ENCODE measurements at places on chromosomes 7 and 10. TPM values are rescaled to one million over a fixed set of nuclear protein-coding genes. Genes with fewer than 3 reads are reported as not detected.

GRCh38 chr7:116528008-116528789, 3.4 kb downstream of the CAV1 start:
- DNase-seq, result peak; percentile 97

GRCh38 chr7:148049068-148049467, 541.5 kb upstream of the C7orf33 start:
- no peak for DNase-seq

DNA sequence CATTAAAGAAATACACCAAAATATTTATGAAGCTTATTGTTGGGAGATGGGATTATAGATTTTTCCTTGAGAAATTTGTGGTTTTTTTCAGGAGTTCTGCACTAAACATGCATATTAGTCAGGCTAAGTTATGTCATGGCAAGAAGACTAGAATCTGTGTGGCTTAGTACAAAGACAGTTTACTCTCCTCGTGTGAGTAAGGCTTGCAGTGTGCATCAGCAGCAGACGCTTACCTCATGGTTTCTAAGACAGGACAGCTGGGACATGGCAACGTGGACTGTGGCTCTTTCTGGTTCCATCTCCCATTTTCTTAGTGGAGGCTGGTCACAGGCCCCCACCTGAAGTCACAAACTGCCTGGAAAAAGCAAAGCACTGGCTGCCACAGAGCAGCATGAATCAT, 429.6 kb upstream of the VSTM2A start:
- no peak for DNase-seq

GRCh38 chr7:7529328-7529727, 6.3 kb downstream of the COL28A1 start:
- no peak for DNase-seq

- DNase-seq, result no peak
Measured at GRCh38 chr10:48509974-48510692, 94.7 kb downstream of the ARHGAP22 start.

GRCh38 chr10:88271761-88272543, 311.2 kb downstream of the RNLS start:
- no peak for DNase-seq

- no peak for DNase-seq
Measured at GRCh38 chr7:16067711-16068110, 353.6 kb downstream of the CRPPA start.

DNA sequence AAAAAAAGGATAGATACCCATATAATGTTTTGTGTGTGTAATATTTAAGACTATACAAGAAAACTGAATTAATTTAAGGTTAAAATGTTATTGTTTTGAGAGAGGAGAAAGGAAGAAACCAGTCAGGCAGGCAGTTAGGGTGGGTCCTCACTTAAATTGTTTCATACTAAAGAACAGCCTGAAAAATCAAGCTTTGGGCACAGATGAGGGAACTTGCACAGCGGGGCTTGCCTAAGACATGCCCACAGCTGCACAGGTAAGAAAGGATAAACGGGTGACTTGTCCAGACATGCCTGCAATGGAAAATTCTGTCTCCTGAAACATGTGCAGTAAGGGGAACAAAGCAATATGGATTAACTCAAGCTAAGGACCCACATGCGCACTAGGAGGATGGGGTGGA, 158.4 kb downstream of the BBS9 start:
- DNase-seq, result no peak

DNA sequence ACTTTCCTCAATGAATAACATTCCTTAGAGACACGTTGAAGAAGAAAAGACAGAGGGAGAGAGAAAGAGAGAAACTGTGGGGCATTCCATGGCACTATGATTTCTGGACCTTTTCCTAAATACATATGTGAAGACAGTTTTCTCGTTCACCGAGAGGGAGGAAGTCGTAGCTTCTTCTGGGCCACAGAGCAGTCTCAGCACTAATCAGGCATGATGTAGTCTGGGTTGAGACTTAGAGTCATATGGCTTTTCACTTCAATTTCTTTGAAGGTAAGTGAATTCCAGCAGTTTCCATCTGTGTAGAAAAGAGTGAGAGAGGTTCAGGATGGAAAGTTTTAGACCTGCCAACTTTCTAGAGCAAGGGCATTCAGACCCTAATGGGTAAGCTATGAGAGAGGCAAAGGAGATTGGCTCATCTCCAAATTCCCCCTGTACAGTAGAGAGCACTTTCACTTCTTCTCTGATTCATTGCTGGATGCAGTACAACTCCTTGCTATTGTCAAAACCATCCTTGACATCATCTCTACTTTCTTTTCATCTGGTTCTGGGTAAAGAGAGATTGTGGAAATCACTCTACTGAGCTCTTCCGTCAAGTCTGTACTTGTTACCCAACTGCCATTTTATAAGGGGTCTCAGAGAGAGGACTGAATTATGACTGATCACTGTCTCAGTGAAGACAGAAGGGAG, 31.5 kb upstream of the OR9A4 start:
- no peak for DNase-seq

GRCh38 chr10:72243822-72244437, 27.9 kb upstream of the ASCC1 start:
- DNase-seq, result peak; percentile 90

DNA sequence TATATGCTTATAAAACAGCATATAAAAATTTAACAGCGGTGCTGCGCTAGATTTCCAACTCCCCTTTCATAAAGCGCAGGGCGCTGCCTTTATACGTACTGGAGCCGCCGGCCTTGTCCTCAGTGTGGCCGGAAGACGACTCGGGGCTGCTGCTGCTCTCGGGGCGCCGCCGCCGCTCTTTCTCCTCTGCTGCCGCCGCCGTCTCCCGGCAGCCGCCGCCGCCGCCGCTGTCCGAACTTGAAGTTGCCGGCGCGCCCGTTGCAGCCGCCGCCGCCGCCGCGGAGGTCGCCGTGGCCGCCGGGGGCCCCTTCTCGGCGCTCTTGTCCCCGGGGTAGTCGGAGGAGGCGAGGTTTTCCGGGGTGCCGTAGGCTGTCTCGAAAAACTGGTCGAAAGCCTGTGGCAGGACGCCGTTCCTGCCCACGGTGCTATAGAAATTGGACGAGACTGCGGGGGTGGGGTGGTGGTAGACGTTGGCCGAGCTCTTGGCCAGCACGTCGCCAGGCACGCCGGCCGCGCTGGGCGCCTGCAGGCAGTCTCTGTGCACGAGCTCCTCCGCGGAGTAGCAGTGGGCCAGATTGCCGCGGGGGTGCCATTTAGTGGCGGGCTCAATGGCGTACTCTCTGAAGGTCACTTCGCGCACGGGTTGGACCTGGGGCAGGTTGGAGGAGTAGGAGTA, 557 bp downstream of the HOXA11 start:
- no peak for DNase-seq

DNA sequence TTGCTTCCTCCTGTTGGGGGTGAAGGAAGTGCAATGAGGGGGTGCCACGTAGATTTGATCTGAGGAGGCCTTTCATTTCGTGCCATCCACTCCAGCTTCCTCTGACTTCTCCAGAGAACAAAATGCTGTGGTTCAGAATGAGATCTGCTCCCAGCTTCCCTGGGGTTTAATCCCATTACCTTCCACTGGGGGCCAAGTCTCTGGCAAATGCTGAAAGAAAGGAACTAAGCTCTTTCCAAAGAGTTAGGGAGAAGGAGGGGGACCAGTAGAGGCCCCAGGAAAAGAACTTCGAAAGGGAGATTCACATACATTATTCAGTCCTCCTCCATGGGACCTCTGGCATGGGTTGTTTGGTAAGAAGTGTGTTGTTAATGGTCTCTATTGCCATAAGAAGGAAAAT, 727.0 kb downstream of the TYW1 start:
- no peak for DNase-seq

DNA sequence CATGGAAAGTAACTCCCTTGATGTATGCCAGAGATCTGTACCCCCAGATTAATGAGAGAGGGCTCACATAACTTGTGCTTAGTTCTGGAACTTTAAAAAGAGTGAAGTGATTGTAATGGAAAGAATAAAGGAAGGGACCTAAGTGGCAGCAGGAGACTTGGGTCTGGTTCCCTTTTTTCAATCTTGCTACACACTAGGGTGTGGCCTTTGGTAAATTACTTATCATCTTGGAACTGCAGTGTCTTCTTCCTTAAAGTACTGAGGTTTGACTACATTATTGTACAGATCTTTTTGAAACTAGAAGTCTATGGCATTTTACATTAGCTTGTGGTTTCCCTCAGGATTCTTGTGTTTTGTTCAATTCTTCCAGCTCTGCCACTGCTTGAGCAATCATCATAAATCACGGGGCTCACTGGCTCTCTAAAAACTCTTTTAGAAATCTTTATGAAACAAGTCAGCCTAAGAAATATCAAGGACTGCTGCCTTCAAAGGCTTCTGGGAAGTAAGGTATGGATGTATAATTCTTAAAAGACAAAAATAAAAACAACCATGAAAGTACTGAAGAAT, 22.5 kb upstream of the CHRM2 start:
- no peak for DNase-seq

DNA sequence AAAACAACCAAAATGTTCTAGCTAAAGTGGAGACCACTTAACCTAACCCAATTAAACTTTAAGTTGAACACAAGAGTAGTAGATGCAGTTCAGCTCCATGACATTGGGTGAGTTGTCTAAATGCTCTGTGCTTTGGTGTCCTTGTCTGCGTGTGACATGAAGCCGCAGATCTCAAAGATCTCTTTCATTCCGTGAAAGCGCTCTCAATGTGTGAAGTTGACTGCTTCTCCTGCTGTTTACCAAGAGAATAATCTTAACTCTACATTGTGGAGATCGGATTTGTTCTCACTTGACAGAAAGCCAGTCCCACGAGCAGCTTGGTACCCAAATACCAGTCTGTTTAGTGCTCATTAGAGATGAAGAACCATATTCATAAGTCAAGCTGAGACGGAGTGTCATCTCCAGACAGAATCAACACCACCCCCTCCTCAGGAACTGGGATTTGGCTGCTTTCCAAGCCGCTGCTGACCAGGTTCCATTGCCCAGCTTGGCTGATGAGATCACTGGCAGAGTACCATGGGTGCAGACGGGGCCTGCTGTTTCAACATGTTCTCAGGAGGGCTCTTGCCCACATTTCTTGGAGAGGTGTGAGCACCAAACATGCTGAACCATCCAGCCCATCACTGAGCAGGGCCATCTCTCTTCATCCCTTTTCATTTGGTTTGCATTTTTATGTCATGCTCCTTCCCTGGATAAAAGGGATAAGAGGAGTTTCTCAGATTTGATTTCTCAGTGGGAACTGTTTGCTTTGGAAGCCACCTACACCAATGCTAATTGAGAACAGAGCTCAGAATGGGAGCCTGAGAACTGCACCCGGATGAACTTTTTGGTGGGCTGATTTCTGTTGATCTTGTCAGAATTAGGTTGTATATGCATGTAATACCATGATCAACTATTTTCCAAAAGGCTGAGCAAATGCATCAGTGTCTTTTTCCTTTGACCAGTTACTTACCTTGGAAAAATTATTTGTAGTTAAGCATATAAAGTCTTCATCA, 95.8 kb upstream of the AGBL3 start:
- DNase-seq, result peak; percentile 48

DNA sequence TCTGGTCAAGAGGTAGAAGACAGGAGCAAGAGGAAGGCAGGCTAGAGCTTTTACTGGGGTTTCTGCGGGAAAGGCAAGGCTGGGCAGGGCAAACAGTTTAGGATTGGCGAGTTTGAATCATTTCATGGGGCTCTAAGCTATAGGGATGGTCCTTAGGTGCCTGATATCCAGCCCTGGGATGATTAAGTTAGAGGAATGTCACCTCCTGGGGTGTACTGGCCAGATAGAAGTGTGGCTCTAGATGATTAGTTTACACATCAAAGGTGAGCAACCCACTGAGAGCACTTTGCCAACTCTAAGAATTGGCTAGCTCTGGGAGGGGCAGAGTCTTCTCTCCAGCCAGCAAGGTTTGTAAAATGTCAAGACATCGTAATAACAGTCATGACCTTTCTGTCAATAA, 52.4 kb downstream of the ZNF365 start:
- peak; percentile 9 for DNase-seq

DNA sequence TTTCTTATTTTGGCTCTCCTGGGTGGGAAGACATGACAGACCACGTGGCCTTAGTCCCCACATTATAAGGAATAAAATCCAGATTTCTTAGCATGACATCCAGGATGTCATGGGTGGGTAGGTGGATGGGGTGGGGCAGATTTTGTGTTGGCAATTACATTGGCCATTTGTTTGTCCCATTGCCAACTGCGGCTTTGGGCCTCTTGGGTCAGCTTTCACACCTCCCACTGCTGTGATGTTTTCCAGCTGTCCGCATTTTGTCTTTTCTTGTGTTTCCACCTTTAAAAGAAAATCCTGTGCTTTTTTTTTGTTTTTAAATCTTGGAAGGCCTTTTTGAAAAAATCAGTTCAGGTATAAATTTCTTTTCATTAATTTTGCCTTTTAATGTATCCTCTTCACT, 237.0 kb downstream of the SDK1 start:
- DNase-seq, result no peak

- peak; percentile 63 for DNase-seq
Measured at GRCh38 chr7:151058781-151059366, 515 bp upstream of the SLC4A2 start.

GRCh38 chr7:90165724-90166123, 11.5 kb downstream of the STEAP1 start:
- DNase-seq, result no peak

DNA sequence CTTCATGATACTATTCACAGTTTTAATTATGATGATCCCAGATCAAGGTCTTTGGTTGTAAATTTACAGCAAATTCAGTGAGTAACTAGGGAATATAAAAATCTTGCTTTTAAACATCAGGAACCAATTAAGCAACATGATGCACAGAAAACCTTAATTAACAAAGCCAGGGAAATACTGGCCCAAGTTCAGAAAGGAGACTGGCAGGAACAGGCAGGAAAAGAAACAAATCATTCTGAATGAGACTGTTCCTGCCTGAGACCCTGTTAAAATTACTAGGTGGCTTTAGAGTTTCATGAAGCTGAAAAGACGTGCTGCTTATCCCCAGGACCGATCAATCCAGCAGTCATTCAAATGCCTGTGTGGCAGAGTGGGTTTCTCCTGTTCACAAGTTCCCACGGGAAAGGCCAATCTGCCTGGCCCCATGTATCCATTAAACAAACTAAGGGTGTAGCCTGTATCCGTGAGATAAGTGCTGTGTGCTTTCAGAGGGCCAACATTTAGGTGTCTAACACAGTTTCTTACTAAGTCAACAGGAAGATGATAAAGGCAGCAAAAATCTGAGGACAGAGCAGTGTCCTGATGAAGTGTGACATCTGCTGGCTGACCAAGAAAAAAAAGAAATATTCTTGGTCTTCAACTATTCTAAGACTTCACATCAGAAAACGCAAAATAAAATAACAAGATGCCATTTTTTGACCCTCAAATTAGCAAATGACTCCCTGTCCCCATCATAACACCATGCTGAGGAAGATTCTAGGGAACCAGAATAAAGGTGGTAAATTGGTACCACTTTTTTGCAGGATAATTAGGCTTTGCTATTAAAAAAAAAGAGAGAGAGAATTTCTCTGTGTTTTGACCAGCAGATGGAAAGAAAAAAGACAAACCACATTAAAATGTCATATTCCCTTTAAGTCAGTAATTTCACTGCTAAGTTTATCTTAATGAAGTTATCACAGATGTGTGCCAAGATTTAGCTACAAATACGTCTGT, 34.2 kb downstream of the PUS7 start:
- DNase-seq, result peak; percentile 81

GRCh38 chr7:12884033-12884432, 196.6 kb downstream of the ARL4A start:
- DNase-seq, result peak; percentile 27

Gene FAM25A
- total RNA-seq, result not detected

Gene SLC18A3
- 0.10 TPM for total RNA-seq

Gene DNA2
- total RNA-seq, result 11.5 TPM

Gene OR2A12
- not detected for total RNA-seq

Gene ADIRF
- 49.3 TPM for total RNA-seq

Gene SPDYE6
- total RNA-seq, result not detected

Gene FKBP6
- total RNA-seq, result not detected

Gene ASAH2
- total RNA-seq, result 0.17 TPM

Gene HOXA4
- total RNA-seq, result 0.17 TPM

Gene MYL10
- total RNA-seq, result not detected

Gene AFAP1L2
- total RNA-seq, result 71.4 TPM

Gene PLCE1
- total RNA-seq, result 4.4 TPM

Measured in renal cortical epithelial cell (primary cell).